ENCODE measurements at places on chromosomes 12 and 14.
A peak's percentile ranks its signal among the peaks of the same experiment; 100 is the strongest.

- no peak overlapping the region for H3K27ac ChIP-seq
- H3K36me3 ChIP-seq: no peaks in the 10 kb centered on the region
- no peaks in the 10 kb centered on the region for H3K4me1 ChIP-seq
These were observed 448.3 kb downstream of the PCNX1 start for GRCh38 chr14:71355324-71356201.

DNA sequence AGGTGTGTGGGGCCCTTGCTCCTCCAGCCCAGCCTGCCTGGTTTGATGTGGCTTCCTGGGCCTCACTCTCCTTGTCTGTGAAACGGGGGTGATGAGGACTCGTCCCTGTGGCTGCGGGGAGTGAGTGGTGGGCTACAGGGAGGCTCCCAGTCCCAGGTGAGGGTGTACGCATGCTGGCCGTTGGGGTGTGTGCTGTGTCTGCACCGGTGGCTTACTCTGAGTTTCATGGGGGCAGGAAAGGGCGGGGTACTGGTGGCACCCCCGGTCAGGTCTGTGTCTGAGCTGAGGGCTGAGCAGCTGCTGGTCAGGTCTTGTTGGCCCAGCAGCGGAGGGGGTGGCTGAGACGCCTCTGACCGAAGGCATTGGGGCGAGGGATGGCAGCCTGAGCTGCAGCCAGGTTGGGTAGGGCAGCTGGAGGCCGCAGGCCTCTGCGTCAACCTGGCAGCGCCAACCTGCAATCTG lies 11.2 kb downstream of the ULK1 start:
- DNase-seq: no peak
- no peak overlapping the region for H3K27ac ChIP-seq
- no peaks in the 10 kb centered on the region for H3K36me3 ChIP-seq
- no peaks in the 10 kb centered on the region for H3K27me3 ChIP-seq
- no peak overlapping the region for H3K4me3 ChIP-seq

DNA sequence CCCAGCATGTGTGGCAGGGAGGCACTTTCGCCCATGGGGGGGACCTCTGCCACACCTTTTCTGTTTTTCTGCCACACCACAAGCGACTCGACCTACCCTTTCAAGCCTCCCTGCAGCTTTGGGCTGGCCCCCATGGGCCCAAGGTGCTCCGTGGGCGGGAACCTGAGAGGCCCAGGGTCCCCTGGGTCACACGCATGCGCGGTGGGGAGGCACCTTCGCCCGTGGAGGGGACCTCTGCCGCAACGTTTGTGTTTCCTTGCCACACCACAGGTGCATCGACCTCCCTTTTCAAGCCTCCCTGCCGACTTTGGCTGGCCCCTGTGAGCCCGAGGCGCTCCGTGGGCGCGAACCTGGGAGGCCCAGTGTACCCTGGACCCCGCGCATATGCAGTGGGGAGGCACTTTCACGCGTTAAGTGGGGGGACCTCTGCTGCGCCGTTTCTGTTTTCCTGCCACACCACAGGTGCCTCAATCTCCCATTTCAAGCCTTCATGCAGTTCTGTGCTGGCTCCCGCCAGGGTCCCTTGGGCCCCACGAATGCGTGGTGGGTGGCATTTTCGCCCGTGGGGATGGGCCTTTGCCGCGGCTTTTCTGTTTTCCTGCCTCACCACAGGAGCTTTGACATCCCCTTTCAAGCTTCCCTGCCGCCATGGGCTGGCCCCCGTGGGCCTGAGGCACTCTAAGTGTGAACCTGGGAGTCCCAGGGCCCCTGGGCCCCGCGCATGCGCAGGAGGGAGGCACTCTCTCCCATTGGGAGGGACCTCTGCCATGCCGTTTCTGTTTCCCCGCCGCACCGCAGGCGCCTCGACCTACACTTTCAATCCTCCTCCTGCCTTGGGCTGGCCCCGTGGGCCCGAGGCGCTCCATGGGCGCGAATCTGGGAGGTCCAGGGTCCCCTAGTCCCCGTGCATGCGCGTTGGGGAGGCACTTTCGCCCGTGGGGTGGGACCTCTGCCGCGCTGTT lies 332.2 kb downstream of the ALG10 start:
- DNase-seq: no peak
- H3K36me3 ChIP-seq: no peaks in the 10 kb centered on the region

GRCh38 chr12:32896432-32897280 lies at the start of gene PKP2:
Gene PKP2, minus strand, starts transcription at chr12:32896777. Its CDS starts 46 bp downstream, at chr12:32896731.
- peak; percentile 62 for DNase-seq
- H3K4me1 ChIP-seq: peaks cover 55% of the 10 kb centered on the region
- H3K27me3 ChIP-seq: no peaks in the 10 kb centered on the region
- H3K4me3 ChIP-seq: peak within 1 kb of the TSS; percentile 68
- H3K36me3 ChIP-seq: no peaks in the 10 kb centered on the region

GRCh38 chr12:94792693-94793092 lies 142.3 kb upstream of the TMCC3 start:
- H3K36me3 ChIP-seq: no peaks in the 10 kb centered on the region
- DNase-seq: no peak
- no peak overlapping the region for H3K27ac ChIP-seq
- no peaks in the 10 kb centered on the region for H3K27me3 ChIP-seq

- DNase-seq: peak; percentile 40
- H3K4me1 ChIP-seq: peaks cover 95% of the 10 kb centered on the region
- no peaks in the 10 kb centered on the region for H3K36me3 ChIP-seq
- H3K27ac ChIP-seq: peak overlapping the region; percentile 88
- H3K27me3 ChIP-seq: no peaks in the 10 kb centered on the region
These were observed 105.8 kb downstream of the BMP4 start for GRCh38 chr14:53850714-53851296.
